ENCODE measurements at places on chromosomes 1 and 21.

DNA sequence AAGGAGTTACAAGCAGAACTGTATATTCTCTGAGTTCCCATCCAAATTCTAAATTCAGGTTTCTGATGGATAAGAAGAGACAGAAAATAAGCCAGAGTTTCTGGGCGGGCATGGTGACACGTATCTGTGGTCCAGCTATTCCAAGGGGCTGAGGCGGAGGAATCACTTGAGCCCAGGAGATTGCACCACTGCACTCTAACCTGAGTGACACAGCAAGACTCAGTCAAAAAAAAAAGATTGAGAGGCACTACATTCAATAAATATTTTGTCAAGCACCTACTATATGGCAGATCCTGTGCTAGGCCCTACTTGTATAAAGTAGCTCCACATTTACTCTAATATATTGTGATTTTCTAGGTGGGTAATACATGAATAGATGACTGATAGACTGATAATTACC, 6.4 kb upstream of the FRRS1 start:
- DNase-seq = no peak

GRCh38 chr1:107926436-107927080, 38.4 kb downstream of the VAV3 start:
- peak; percentile 90 for DNase-seq

DNA sequence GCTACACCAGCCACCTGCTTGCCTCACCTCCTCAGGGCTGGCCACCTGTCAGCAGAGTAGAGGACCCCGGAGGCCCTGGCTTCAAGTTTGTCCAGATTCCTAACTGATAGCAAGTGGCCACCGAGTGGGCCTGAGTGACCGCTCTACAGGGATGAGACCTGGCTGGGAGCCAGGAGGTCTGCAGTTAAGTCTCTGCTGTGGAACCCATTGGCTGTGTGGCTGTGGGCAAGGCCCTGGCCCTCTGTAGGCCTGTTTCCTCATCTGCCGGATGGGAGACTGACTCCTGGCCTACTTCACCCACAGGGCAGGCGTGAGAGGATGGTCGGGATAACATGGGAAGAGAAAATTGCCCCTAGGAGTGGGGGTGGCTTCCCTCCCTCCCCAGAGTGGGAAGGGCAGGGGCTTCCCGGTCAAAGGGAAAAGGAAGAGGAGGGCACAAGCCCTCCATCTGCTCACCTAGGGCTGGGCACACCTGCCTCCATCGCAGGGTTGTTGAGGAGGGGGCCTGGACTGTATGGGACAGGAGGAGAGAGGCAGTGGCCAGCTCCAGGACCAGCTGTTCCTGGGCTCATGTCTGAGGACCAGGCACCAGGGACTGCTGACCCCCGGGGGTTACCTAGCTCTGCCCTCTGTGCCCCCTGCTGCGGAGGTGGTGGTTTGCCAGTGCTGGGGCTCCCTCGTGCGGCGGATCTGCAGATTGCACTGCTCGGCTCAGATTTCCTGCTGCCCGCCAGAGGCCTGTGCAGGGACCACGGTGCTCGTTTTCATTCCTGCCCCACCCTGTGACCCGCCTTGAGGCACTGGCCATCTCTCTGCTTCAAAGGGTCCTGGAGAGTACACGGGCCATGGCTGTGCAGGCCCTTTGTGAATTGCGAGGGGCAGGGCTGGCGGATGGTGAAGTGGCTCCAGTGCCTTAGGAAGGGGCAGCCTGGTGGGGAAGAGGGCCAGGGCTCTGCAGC, 9.1 kb upstream of the MTFR1L start:
- no peak for DNase-seq

DNA sequence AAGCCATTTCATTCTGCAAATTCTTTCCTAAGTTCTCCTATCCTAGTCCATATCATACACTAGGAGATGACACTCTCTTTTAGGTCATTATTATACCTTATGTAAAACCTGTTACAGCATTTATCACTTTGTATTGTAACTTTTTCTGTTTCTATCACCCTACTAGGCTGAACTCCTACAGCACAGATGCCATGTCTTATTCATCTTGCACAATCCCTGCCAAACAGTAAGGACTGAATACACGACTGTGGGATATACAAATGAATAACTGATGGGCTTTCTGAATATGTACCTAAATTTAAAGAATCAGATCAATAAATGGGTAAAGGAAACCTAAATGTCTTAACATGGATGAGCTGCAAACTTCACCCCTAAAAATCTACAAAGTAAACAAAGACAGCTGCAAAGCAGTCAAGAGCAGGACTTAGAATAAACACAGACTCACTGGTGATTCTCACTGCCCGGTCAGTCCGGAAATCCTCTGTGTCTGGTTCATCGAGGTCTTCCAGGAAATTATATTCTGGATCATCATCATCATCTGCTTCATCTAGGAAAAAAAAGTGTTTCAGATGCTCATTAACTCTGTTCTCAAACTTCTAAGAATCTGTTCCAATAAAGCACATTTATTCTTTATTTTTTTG, 62.3 kb downstream of the GON4L start:
- DNase-seq = no peak

DNA sequence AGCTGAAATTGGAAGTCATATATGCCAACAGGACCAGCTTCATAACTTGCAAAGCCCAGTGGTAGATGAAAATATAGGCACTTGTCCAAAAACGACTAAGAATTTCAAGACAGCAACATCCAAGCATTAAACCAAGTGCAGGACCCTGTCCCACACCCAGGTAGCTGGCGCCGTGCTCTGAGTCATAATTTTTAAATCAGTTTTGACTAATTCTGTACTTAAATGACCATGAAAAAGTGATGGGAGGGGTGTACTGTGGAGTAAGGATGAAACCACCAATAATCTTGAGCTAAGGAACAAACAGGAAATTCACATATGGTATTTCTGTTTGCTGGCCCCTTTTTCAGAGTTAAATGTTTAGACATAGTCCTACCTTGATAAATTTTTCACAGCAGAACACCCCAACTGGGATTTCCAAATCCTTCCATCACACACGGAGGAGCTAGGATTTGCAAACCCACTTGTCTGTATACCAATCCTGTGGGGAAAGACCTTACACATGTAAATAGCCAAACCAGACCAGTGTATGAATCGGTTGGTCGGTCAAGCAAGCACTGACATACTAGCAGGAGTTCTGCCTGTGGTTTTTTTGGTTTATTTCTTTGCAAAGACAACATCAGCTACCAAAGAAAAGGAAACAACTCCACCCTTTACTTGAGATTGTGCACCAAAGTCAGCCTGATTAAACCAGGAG, 235.7 kb upstream of the RAB4A start:
- DNase-seq = peak; percentile 61

GRCh38 chr21:42644223-42645208, 8.9 kb upstream of the PDE9A start:
- no peak for DNase-seq
